CD8-positive, alpha-beta memory T cell (primary cell): ENCODE measurements at places on chromosomes 6 and 20.

GRCh38 chr20:17835240-17835933, 133.2 kb downstream of the SNX5 start:
- H3K4me1 ChIP-seq: no peaks in the 10 kb centered on the region
- no peak overlapping the region for H3K4me3 ChIP-seq
- no peaks in the 10 kb centered on the region for H3K36me3 ChIP-seq
- H3K27ac ChIP-seq: no peak overlapping the region

DNA sequence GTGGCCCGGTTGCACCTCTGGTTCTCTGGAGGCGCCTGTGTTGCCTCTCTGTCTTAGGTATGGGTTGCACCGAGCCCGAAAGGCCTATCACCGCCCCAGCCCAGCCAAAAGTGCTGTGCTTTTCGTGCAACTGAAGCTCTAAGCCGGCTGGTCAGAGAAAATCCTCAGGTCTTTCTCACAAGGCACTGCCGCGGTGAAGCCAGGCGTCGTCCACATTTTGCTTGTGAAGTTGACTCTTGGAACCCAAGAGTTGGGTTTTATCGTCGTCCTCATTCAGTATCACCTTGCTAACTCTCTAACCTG, 726 bp upstream of the EMILIN3 start:
- no peaks in the 10 kb centered on the region for H3K4me1 ChIP-seq
- H3K36me3 ChIP-seq: no peaks in the 10 kb centered on the region
- H3K4me3 ChIP-seq: no peak overlapping the region
- H3K27ac ChIP-seq: no peak overlapping the region
- no peaks in the 10 kb centered on the region for H3K27me3 ChIP-seq
- no peak for DNase-seq

GRCh38 chr6:100614933-100615332, 150.2 kb upstream of the SIM1 start:
- no peak for DNase-seq
- H3K4me1 ChIP-seq: no peaks in the 10 kb centered on the region
- no peaks in the 10 kb centered on the region for H3K36me3 ChIP-seq
- no peak overlapping the region for H3K27ac ChIP-seq
- H3K4me3 ChIP-seq: no peak overlapping the region

- peaks cover 16% of the 10 kb centered on the region for H3K4me1 ChIP-seq
- no peak overlapping the region for H3K27ac ChIP-seq
- DNase-seq: no peak
- H3K4me3 ChIP-seq: no peak overlapping the region
- H3K36me3 ChIP-seq: no peaks in the 10 kb centered on the region
These were observed 142.9 kb upstream of the OLIG3 start for GRCh38 chr6:137637121-137637520.

DNA sequence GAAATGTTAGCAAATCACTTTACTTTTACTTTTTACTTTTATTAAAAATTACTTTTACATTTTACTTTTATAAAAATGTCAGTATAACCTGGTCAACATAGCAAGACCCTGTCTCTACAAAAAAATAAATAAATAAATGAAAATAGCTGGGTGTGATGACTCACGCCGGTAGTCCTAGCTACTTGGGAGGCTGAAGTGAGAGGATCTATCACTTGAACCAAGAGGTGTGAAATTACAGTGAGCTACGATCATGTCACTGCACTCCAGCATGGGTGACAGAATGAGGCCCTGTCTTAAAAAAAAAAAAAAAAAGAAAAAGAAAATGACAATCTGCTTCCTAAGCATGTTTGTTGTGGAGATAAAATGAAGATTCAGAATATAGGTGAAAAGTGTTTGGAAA, 31.0 kb upstream of the FBXO30 start:
- no peak for DNase-seq
- peaks cover 4% of the 10 kb centered on the region for H3K4me1 ChIP-seq
- no peaks in the 10 kb centered on the region for H3K36me3 ChIP-seq
- no peaks in the 10 kb centered on the region for H3K27me3 ChIP-seq
- H3K4me3 ChIP-seq: no peak overlapping the region
